ENCODE measurements at places on chromosomes 12 and 14. TPM values are rescaled to one million over a fixed set of nuclear protein-coding genes. Genes with fewer than 3 reads are reported as not detected.

Gene SERPINA1
- polyA plus RNA-seq: not detected

Gene OR6C76
- polyA plus RNA-seq: not detected

Gene TCL1B
- polyA plus RNA-seq: not detected

Gene CLEC9A
- polyA plus RNA-seq: not detected

Gene ADGRD1
- polyA plus RNA-seq: 1.7 TPM

Gene CCDC85C
- polyA plus RNA-seq: 24.8 TPM

Gene STAB2
- not detected for polyA plus RNA-seq

Gene PAX9
- not detected for polyA plus RNA-seq

Gene CPNE6
- 2.3 TPM for polyA plus RNA-seq

Gene CDKN1B
- polyA plus RNA-seq: 107 TPM

Gene KLRC2
- 3.7 TPM for polyA plus RNA-seq

Gene GARIN6
- not detected for polyA plus RNA-seq

All from neural cell (in vitro differentiated cells).